ENCODE measurements at places on chromosomes 2 and 18.
A peak's percentile ranks its signal among the peaks of the same experiment; 100 is the strongest.

DNA sequence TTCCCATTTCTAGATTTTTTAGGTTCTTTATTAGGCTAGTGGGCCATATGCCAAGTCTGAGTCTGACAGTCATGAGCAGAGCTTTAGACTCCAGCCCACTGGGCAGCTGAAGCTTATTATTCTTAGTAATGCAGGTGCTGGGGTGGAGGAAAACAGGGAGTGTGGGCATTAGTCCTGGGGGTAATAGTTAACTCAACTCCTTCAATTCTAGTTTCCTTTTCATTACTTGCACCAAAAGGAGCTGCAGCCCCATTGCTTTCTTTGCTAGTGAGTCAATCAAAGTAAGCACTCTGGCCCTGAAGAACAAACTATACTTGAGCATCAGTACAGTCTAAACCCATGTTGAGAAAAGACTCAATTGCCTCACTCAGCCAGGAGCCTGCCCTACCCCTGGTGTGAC is 35.5 kb downstream of the ICOS start:
- no peak for DNase-seq

- no peak for DNase-seq
These were observed 304.8 kb downstream of the LRATD1 start for GRCh38 chr2:14937336-14937735.

DNA sequence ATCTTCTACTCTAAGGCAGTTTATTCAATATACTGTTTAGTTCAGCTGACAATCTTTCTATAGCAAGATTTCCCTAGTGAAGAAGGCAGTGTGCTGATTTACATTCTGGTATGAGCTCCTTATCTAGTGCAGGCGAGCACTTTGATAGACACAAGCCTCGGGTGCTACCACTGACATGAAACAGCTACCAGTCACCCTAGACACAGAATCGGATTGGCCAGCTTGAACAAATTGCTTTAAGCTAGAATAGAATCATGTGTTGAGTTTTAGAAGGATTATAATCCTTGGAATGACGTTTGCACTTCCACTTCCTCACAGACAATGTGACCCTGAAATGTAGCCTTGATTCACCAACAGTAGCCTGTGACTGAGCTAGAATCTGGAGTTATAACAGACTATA is 394.0 kb downstream of the EPHA4 start:
- DNase-seq: no peak

DNA sequence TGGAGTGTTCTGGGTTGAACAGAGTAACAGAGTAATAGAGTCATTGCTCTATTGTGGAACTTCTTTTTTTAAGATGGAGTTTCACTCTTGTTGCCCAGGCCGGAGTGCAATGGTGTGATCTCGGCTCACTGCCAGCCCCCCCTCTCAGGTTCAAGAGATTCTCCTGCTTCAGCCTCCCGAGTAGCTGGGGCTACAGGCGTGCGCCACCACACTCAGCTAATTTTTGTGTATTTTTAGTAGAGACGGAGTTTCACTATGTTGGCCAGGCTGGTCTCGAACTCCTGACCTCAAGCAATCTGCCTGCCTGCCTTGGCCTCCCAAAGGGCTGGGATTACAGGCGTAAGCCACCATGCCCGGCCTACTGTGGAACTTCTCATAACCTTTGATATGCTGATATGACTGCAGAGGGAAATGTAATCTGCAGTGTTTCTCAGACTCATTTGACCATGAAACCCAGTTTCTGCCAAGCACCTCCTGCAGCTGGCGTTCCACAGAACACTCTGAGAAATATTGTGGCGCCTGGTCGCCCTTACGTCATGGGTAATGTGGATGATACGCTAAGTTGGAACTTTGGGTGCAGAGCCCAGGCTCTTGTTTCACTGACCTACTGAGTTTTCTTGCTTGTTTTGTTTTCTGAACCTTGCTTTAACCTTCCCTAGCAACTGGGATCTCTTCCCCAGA is 213.8 kb downstream of the BCL2 start:
- no peak for DNase-seq

- no peak for DNase-seq
These were observed 25.8 kb downstream of the CAB39 start for GRCh38 chr2:230738391-230738811.

- no peak for DNase-seq
These were observed 75.9 kb downstream of the SH3BP4 start for GRCh38 chr2:235027558-235028214.

DNA sequence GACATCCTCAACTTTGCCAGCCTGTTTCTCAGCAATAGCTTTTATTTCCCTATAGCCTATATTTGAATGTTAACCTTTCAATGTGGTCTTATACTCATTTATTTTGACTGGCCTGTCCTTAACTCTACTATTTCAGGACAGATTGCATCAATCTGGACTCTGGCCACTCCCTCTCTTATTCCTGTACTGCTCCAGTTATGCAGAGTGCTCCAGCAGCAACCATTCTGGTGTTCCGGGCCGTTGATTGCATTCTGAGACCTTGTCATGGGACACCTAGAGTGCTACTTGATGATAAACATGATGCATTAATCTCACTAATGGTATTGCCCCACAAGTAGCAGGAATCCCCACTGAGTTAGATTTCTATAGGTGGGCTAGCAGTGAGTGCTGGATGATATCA is 363.4 kb downstream of the LRRTM1 start:
- no peak for DNase-seq

GRCh38 chr2:39447266-39448168 is 10.4 kb upstream of the MAP4K3 start:
- no peak for DNase-seq

- no peak for DNase-seq
These were observed 486.4 kb downstream of the FBXO15 start for GRCh38 chr18:73660931-73661856.

DNA sequence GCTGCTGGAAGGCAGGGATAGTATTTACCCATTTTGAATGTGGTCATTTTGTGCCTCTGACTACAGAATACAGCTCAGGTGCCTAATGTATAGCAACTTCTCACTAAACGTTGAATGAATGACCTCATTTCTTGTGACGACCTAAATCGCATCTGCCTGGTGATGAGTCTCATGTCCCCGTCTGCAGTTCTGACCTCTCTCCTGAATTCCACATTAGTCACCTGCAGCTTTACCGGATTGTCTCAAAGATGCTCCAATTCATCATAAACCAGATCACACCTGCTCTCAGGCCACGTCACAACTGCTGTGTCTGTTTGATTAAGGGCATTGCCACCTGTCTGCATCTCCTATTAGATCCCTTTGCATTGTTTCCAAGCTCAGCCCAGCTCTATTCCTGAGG is 133.6 kb upstream of the MYT1L start:
- DNase-seq: peak; percentile 40

GRCh38 chr2:101382442-101382841 is 4.9 kb downstream of the CREG2 start:
- no peak for DNase-seq

GRCh38 chr2:66441581-66442320 is 6.8 kb downstream of the MEIS1 start:
- DNase-seq: no peak

DNA sequence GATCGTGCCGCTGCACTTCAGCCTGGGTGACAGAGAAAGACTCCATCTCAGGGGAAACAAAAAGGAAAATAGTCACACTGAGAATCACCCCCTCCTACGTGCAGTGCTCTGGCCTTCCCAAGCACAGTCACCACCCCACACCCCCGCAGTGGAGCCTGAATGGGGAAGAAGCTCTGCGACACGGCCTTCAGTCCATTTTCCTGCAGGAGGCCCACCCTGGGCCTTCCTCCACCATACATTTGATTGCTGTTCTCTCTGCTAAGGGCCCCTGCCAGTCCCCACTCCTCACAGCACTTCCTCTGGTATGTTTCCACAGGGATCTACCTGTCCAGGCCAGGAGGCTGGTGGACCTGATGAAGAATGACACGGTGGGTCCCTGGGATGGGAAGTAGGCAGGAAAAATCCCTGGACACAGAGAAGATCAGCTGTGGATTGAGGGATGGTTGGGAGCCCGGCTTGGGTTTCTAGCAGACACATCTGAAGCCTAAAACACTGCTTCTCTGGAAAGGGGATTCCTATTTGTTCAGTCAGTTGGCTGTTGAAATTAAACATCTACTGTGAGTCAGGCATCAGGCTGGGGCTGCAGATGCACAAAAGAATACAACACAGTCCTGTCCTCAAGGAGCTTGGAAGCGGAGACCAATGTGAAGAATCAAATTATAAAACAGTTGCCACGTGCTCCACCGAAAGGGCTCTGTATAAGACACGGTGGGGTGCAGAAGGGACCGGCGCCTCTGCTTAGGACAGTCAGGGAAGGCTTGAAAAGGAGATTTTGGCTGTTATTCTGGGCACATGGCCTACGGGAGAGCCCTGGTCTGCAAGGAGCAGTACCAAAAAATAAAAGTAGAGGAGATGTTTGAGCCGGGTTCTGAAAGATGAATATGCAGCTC is 82.2 kb downstream of the PLB1 start:
- DNase-seq: no peak

GRCh38 chr2:111679202-111679601 is 204.8 kb downstream of the ANAPC1 start:
- DNase-seq: no peak

DNA sequence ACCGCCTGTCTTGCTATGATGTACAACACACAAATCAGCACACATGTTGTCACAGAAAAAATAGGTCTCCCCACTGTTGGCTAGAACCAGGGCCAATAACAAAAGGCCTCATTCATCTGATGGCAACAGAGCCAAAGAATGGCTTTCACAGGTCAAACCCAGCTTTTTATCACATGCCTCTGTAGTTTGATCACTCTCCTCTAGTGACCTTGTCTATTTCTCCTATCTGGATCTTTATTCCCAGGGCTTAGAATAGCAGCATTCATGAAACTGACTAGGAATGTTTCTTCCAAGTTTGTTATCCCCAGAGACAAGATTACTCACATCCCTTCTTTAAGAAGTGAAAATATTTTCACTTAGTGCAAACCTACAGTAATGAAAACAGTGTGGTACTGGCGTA is 285.8 kb upstream of the GYPC start:
- DNase-seq: no peak

DNA sequence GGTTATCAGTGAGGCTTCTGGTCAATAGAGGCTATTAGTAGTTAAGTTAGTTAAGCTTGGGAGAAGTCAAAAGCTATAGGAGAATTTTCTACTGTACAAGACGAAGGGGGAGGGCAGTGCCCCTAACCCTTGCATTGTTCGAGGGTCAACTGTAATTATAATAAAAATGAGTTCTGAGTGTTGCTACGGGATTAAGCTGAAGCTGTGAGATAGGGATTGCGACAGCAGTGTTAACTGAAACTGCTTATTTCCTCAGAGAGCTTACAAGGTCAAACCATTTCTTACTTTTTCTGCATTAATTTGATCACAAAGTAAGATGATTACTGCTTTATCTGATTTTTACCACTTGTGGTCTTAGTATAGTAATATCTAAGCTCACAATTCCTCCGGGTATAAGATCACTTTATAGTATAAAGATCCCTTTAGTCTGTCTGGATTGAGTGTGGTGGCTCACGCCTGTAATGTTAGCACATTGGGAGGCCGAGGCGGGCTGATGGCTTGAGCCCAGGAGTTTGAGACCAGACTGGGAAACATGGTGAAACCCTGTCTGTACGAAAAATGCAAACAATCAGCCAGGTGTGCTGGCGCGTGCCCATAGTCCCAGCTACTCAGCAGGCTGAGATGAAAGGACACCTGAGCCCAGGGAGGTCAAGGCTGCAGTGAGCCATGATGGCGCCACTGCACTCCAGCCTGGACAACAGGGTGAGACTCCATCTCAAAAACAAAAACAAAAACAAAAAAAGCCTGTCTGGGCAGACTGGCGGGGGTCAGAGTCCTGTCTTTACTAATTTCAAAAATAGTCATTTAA is 119.5 kb upstream of the TLK1 start:
- no peak for DNase-seq

Measured in NCI-H2107 (cell line).